Stimulated activated CD4-positive, alpha-beta T cell treated with anti-CD3 and anti-CD28 coated beads, Interleukin-1b, Interleukin-23, amount 100 ng/mL, for 24 hours (primary cell): ENCODE measurements at places on chromosomes 2 and 18.

- no peak for DNase-seq
These were observed 38.0 kb downstream of the KCNE4 start for GRCh38 chr2:223090039-223090438.

DNA sequence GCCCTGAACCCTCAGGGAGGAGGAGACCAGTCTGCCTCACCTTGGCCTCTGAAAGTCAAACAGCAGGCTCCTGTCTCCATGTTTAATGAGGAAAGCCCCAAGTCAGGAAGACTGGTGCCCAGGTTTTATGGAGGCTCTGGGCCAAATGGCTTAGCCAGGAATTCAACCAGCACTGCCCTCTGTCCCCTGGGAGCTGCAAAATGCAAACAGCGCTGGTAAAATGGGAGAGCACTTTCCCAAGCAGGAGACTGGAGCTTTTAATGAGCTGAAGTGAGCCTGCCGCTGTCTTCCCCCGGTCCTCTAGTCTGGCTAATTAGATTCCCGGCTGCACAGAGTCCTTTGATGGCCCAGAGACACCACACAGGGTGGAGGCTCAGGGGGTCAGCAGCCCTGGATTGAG is 276.0 kb upstream of the TRIB2 start:
- no peak for DNase-seq

DNA sequence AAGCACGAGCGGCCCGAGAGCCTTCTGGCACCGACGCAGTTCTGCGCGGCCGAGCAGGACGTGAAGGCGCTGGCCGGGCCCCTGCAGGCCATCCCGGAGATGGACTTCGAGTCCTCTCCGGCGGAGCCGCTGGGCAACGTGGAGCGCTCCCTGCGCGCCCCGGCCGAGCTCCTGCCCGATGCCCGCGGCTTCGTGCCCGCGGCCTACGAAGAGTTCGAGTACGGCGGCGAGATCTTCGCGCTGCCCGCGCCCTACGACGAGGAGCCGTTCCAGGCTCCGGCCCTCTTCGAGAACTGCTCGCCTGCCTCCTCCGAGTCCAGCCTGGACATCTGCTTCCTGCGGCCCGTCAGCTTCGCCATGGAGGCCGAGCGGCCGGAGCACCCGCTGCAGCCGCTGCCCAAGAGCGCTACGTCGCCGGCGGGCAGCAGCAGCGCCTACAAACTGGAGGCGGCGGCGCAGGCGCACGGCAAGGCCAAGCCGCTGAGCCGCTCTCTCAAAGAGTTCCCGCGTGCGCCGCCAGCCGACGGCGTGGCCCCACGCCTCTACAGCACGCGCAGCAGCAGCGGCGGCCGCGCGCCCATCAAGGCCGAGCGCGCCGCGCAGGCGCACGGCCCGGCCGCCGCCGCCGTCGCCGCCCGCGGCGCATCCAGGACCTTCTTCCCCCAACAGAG is 70.4 kb downstream of the ARHGEF33 start:
- peak; percentile 48 for DNase-seq

DNA sequence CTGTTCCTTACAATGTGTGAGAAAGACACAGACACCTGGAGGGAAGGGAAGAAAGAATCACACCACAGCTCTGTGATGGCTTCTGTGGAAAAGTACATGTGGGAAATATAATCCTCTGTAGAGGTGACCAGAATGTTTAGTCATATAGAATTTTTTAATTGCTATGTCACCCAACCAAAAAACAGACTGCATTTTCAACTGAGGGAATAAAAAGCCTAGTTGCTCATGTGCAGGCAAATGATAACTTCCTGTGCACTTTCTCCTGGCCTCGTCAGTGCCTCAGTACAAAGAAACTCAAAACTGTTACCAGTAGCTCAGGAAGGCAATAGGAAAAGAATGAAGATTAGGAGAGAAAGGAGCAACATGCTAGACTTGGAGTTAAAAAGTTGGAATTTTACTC is 326.8 kb downstream of the OSR1 start:
- DNase-seq = no peak

DNA sequence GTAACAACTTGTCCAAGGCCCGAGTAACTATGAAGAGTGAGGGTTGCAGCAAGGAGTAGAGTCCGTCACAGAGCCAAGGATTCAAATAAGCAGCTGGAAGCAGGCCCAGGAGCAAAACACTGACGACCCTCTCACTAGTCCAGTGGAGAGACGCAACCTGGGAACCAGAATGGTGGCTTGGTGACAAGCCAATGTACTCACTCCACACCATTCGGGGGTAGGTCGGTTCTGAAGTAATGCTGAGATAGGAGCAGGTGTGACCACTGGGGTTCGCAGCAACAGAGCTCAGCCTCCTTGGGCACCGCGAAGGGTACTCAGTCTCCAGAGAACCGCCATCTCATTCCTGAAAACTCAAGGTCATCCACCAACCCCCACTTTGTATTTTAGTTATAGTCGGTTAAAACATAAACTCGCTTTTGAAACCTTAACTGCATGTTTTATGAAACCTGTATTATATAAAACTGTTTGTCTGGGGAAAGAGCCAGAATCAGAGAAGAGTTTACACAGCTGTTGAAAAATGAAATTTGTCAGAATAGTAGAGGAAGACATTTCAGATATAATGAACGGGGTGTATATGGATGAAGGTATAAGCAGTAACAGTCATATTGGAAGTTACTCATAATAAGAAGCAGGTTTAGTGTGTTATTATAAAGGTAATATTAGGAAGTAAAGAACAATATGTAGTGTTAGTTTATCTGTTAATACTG is 8.6 kb downstream of the ANKRD62 start:
- DNase-seq = no peak

DNA sequence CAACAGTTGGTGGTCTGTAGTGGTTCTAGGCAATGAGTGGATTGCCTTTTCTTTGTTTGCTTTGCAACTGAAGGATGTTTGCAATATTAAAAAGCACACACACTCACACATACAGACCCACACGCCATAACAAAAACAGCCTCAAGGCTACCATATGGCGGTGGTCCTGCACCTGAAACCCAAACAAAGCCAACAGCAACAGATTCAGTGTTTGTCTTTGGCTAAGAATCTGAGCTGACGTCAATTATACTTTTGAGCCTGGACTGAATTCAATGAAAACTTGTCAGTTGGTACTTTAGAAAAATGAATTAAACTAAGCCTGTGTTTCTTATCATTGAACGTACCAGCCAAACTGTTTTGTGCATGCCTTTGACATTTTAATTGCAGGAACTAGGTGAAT is 65.0 kb upstream of the NYAP2 start:
- no peak for DNase-seq

DNA sequence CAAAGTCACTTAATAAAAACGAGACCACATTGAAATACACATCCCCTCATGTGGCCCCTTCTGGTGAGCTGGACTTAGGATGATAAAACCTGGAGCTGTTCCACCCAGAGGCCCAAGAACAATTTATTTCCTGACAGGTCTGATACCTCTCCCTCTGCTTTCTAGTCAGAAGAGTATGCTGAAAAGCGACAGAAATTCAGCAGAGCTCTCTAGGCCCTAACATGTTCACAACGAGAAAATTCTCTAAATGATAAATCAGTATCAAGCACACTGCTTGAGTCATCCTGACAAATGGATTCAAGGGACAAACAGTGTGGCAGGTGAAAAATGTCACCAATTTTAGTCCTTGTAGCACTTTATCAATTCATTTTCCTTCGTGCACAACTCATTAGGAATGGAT is 233.5 kb downstream of the PID1 start:
- DNase-seq = no peak

- DNase-seq = no peak
These were observed 258.1 kb downstream of the ALK start for GRCh38 chr2:29663268-29663667.

GRCh38 chr2:8993196-8993901 is 10.1 kb downstream of the MBOAT2 start:
- no peak for DNase-seq

- DNase-seq = no peak
These were observed 729.3 kb downstream of the DPP10 start for GRCh38 chr2:115171751-115172150.
